ENCODE measurements at places on chromosomes 12 and 14.

GRCh38 chr12:14854586-14855183 is 11.4 kb upstream of the ART4 start:
- no peak for DNase-seq

DNA sequence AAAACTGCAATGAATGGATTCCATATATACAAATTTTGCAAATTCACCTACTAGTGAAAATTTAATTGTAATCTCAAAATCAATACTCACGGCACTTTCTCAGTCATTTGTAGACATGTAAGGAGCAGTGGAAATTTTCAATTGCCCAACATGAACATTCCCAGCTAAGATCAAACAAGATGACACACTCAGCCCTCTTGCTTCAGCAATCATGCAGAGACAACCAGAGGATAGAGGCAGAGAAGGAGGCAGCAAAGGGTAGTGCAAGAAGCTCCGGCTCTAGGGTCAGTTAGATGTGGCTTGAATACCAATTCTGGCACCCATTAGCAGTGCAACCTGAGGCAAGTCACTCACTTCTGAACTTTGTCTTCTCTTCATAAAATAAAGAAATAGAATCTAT is 91.5 kb upstream of the SLC35F4 start:
- no peak for DNase-seq

DNA sequence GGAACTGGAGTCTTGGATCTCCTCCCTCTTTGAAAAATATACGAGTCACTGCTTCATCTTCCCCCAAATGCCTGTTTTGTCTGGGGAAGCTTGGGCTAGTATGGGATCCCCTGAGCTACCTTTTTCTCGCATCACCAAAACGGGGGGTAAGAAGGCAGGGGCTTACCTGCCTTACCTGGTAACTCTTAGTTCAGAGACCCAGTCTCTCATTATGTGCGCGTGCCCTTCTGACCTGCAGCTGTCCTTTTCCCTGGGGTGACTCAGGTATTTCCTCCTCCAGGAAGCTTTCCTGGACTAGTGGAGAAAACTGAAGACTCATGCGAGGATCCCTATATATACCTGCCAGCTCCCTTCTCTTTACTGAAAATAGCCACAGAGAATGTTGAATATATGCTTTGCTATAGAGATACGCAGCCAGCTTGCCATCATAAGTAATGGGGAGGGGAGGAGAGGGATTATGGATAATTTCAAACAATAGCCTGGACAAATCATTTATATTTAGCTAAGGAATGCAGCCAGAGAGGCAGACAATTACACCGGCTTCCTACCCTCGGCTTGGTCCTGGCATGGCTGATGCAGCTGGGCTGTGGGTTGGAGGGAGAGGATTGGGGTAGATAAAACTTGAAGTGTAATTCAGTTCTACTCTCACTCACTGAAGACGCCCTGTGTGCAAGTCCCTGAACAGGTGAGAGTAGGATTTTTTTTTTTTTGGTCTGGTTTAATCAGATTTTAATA is 1.1 kb downstream of the TSPAN9 start:
- DNase-seq, result no peak

DNA sequence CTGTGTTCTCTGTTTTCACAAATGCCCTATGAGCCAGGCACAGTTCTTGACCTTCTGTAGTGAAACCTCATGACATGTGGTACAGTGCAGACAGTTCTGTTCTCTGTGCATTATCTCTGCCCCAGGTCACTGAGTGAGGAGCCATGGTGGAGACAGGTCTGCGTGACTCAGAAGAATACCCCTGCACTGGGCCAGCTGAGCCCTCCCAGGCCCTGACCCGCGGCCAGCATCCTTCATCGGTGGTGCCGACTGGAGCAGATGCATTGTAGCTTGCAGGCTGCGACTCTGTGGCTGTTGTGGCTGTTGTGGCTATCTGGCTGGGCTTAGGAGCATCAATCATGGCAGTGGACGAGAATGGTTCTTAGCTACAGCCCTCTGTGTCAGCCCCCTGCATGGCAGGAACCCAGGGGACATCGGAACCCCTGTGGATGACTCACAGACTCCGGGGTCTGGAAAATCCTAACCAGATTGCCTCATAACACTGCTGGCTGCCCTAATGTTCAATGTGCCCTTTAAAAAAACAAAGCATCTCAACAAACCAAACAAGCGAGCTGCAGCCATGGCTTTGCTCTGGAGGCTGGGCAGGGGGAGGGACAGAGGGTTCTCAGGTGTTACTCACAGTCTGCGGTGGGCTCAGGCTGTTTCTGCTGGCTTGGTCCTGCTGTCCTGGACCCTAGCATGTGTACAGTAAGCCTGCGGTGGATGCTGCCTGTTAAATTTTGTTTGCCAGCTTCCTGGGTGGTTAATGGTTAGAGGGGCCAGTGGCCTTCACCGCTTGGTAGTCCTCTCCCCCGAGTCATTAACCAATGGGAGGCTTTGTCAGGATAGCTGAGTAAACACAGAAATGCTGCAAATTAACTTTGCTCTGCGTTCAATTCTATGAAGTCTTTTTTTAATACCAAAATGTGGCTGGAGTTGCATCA is at the start of gene SERPINA6:
SERPINA6 (minus strand) TSS at position 689 of the 923 bp plus-strand sequence. CDS start 8,688 bp downstream, outside the sequence.
- DNase-seq, result no peak

- no peak for DNase-seq
Measured at GRCh38 chr14:32070282-32070681, 6.8 kb upstream of the ARHGAP5 start.

- peak; percentile 29 for DNase-seq
Measured at GRCh38 chr12:54411391-54412241, 7.5 kb downstream of the ITGA5 start.

- no peak for DNase-seq
Measured at GRCh38 chr12:66602483-66603143, 76.3 kb downstream of the GRIP1 start.

DNA sequence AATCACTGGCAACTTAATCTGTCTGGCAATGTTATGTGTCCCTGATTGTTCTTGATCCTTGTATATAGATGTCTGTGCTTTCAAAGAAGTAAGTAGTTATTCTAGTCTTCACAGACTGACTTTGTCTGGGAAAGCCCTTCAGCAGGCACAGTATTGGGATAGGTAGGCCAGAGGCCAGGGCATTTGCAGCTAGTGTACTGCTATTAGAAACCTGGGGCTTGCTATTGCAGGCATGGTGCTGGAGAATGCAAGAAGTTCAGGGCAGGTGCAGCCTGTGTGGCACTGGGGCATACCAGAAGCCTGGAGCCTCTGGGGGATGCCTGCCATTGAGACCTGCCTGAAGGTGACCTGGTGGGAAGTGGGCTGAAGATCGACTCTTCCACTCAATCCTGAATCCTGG is 96.3 kb downstream of the TMTC3 start:
- DNase-seq, result no peak

GRCh38 chr14:21999402-21999801 is 325.8 kb upstream of the OR4E1 start:
- DNase-seq, result no peak

GRCh38 chr12:12804432-12804886 is 8.7 kb upstream of the DDX47 start:
- no peak for DNase-seq

GRCh38 chr14:22484632-22485031 is 104.4 kb downstream of the DAD1 start:
- no peak for DNase-seq

- DNase-seq, result no peak
Measured at GRCh38 chr14:47846008-47846407, 170.6 kb upstream of the MDGA2 start.

DNA sequence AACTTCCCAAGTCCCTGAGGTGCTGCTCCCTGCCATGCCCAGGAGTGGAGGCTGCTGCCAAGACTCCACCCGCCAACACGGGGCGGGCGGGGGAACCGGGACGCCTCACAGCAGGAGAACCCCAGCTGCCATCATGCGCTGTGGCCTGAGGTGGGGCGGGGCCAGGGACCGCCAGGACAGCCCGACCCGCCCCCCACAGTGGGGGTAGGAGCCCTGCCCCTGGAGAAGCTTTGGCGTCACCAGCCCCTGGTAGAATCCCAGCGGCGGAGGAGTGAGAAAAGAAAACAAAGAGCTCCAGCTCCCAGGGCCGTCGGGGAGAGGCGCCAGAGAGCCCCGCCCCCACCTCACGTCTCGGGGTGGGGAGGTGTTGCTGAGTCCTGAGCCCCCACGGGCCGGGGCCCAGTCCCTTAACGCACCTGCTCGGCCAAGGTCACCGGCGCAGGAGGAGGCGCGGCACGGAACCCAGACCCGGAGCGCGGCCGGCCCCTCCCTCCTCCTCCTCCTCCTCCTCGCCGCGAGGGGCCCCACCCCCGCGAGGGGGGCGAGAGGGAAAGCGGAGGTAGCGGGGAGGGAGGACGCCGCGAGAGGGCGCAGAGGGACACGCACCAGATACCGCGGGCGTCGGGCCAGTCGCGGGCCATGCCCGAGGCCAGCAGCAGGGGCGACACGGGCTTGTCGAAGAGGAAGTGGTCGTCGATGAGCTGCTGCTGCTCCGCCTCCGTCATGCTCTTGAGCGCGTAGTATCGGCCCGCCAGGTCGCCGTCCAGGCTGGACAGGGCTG is 1.8 kb downstream of the CKB start:
- DNase-seq, result no peak

DNA sequence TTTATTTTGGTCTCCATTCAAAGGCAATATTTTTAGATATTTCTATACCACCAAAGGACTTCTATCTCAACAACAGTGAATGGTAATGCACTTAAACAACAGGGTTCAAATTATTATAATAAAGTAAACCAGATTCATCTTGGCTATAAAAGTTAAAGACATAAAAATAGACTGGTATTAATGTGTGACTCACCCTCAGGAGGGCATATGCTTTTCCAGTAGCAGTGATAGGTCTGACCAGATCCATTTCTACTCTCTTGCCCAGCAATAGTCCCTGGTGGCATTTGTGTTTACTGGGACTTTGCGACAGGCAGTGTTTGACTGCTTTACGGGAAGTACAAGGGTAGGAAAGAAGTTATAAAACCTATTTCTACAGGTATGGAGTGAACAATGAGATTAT is 353.2 kb upstream of the ATP2B1 start:
- DNase-seq, result no peak

DNA sequence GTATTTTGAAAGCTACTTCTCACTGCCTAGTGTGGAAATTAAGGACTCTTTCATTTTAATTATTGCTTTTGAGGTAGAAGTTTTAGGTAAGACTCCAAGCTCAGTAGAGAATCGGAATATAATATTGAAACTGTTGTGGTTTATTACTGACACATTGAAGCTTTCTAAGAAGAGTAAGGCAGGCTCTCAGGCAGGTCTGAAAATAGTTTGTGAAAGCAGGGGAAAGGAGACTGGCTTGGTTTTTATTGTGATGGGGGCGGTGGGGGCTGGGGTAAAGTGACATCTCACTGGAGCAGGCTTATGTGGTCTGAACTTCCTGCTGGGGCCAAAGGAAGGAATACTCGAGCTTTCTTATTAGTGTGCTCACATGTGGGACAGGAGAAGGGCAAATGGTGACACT is 79.5 kb downstream of the OTOGL start:
- no peak for DNase-seq

Data from stimulated activated CD4-positive, alpha-beta T cell treated with anti-CD3 and anti-CD28 coated beads, TNF-alpha, amount 100 ng/mL, for 24 hours (primary cell).